ENCODE measurements at places on chromosomes 2 and 18.

GRCh38 chr2:190418727-190419126 is 10.6 kb downstream of the MFSD6 start:
- no peak for DNase-seq

DNA sequence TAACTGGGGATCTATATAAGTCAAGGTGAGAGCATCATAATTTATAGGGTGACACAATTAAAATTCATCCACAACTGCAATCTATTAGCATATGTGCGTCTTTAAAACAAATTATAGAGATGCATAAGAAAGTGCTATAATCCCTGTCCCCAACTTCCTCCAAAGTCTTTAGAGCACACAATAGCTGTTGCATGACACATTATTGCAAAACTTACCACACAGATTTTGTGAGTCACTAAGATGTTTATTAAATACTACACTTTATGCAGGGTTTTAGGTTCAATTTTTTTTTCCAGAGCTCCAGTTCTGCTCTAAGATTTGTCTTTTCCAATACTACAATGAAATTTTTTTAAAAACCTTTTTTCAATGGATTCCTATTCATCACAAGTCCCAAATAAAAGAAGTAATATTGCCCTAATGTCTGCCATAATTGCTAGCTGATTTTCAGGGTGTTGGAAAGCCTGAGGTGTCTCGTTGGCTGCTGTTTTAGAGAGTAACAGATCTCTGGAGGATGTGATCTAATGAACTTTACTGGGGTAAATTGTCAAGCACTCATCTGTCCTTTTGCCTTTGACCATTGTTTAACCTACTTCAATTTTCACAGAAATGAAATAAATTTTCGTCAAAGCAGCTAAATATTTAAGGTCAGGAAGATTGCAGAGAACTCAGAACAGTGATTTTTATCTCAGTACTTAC is 250.5 kb upstream of the NETO1 start:
- DNase-seq: no peak

GRCh38 chr2:25310965-25311864 is 30.5 kb downstream of the DNMT3A start:
- no peak for DNase-seq

GRCh38 chr2:98463081-98463481 is 18.4 kb downstream of the INPP4A start:
- no peak for DNase-seq

GRCh38 chr2:238106339-238106697 is 6.2 kb downstream of the ESPNL start:
- no peak for DNase-seq

GRCh38 chr18:13989199-13989598 is 73.9 kb upstream of the MC2R start:
- DNase-seq: no peak

GRCh38 chr2:35714883-35715282 is 640.7 kb upstream of the CRIM1 start:
- DNase-seq: no peak

DNA sequence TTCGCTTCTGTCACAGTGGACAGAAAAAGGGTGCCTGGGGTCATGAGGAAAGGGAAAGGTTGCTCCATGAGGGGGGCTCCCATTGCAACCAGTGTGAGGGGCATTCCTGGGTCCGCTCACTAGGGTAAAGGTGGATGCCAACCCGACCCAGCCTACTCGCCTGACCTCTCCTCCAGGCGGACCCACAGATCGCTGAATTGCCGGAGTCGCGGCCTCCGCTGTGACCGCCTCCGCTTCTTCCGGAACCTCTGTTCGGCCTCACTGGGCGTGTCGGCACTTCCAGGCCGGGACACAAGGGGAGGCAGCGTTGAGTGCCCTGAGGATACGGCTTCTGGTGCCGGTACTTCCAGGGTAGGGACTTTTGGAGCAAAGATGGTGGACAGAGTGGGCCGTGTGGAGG is 57.1 kb downstream of the TRABD2A start:
- no peak for DNase-seq

GRCh38 chr18:3395466-3395865 is 54.5 kb upstream of the TGIF1 start:
- DNase-seq: no peak

- no peak for DNase-seq
Measured at GRCh38 chr2:76599732-76600368, 889.1 kb upstream of the GCFC2 start.

DNA sequence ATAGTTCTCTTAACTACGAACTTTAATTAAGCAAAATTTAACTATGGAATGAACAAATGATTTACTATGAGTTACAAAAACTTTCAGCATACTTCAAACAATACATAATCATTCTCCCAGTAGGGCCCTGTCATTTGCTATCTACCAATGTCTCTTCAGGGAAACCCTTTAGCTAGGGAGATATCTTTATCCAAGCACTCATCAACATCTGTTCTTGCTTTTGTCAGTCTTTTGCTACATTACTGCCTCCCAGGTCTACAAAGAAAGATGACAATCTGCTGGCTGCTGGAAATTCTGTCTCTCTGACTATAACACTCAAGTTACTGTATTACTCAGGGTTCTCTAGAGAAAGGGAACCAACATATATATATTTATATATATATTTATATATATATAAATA is 1626.3 kb upstream of the CELF4 start:
- no peak for DNase-seq

GRCh38 chr18:12943215-12943614 is 4.6 kb upstream of the SEH1L start:
- DNase-seq: no peak

- no peak for DNase-seq
Measured at GRCh38 chr2:68974946-68975665, 670 bp downstream of the GKN1 start.
